ENCODE measurements at places on chromosomes 16 and 17.

DNA sequence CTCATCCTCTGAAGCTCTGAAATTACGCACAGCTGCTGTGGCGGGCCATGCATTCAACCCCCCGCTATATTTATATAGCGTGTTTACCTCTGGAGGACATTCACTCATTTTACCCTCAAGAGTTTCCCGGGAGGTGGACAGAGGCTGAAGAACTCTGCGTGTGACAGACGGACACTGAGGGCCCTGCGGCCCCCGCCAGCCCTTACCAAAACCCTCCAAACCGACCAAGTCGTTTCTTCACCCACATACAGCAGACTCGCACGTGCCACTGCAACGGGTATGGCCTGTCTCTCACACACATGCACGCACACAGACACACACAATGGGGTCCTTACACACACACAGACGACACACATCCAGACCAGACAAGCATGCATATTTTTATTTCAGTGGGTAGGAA, 216.4 kb upstream of the FOXF1 start:
- DNase-seq = no peak

- DNase-seq = no peak
Measured at GRCh38 chr16:67648088-67648763, 3.3 kb downstream of the CARMIL2 start.

- no peak for DNase-seq
Measured at GRCh38 chr16:84876873-84877606, 57.3 kb downstream of the CRISPLD2 start.

DNA sequence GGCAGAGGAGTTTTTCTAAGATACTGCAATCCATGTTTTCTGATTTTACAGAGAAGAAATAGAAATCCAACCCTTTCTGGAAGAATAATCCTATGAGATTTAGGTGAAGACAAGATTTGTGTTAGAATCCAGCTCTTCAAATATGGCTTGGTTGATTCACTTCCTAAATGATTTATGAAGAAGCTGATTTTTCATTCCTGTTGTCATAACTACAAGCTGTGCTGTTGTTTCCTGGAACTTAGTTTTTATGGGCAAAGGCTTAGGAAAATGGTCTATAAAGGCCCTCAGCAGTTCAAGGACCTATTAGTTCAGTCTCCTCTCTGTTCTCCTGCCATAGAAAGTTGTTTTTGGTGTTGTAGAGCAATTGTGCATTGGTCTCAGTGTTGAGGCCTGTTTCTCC, 174.2 kb upstream of the FAM20A start:
- peak; percentile 36 for DNase-seq

GRCh38 chr17:57834146-57834741, 15.6 kb downstream of the MRPS23 start:
- DNase-seq = no peak

- no peak for DNase-seq
Measured at GRCh38 chr17:50365649-50366393, 7.2 kb downstream of the MRPL27 start.

GRCh38 chr17:9024497-9024896, 3.2 kb downstream of the NTN1 start:
- no peak for DNase-seq

- DNase-seq = no peak
Measured at GRCh38 chr17:57302690-57303465, 46.6 kb downstream of the MSI2 start.

GRCh38 chr17:32626379-32626791, 139.6 kb downstream of the CDK5R1 start:
- no peak for DNase-seq

GRCh38 chr17:68080411-68081150, 45.0 kb downstream of the KPNA2 start:
- DNase-seq = no peak

DNA sequence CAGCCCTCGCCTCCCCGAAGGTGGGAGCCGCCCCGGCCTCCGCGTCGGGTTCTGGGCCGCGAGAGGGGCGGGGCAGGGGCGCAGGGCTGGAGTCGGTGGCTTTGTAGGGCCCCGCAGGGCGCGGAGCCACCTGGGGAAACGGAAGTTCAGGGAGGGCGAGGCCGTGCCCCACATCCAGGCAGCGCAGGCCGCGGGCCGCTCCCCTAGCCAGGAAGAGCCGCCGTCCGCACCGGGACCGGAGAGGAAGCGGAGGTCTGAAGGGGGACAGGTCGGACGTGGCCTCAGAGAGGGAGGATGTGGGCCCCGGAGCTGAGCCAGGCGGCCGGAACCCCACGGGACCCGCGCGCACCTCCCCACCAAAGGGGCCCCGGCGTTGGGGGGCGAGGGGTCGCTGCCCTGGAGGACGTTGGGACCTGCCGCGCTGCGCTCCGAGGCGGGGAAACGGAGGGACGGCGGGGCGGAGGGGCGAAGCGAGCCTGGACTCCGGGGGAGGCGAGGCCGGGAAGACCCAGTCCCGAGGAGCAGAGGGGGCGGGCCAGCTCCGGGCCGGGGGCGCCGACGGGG, 482 bp upstream of the SLC16A3 start:
- no peak for DNase-seq

DNA sequence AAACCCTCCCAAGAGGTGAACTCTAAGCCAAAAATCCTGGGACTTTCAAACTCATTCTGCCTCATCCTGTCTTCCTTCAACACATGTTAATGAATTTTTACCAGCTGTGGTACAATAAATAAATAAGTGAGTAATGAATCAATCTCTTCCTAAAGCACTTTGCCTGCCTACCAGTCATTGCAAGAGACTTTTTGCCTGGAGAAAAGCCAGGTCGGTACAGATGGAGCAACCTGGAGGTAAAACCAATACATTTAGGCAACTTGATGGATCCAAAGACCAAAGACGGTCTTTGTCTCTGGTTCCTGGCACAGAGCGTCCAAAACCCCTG, 324.2 kb downstream of the PMP22 start:
- DNase-seq = no peak

DNA sequence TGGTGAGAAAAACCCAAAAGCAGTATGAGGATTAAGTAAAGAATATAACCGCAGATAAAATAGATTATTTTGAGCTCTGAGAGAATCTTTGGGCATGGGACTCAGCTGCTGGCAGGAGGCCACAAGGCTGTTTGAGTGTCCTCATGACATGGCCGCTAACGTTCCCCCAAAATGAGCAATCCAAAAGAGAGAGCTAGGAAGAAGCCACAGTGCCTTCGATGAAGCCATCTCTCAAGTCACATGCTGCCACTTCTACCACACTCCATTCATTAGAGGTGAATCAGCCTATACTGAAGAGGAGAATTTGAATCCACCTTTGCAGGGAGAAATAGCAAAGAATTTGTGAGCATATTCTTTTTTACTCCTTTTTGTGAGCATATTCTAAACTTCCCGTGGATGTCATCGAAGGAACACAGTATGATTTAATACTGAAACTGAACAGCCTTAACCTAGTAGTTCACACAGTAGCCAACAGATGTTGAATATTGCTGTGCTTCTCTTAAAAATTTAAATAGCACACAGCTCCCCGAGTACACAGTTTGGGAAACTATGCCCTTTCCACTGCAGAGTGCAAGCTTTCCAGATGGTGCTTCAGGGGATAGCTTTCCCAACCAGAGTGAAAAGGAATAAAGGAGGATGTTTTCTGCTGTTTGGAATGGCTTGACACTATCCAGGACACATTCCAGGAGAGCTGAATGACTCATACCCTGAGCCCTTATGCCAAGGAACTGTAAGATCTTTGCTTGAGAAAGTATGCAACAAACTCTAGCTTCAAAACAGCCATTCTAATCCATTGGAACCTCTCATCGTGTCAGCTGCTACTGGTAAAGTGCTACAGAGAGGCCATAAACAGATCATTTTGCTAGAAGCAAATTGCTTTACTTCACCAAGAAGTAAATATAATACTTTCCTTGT, 33.9 kb downstream of the ANKFY1 start:
- DNase-seq = peak; percentile 94

DNA sequence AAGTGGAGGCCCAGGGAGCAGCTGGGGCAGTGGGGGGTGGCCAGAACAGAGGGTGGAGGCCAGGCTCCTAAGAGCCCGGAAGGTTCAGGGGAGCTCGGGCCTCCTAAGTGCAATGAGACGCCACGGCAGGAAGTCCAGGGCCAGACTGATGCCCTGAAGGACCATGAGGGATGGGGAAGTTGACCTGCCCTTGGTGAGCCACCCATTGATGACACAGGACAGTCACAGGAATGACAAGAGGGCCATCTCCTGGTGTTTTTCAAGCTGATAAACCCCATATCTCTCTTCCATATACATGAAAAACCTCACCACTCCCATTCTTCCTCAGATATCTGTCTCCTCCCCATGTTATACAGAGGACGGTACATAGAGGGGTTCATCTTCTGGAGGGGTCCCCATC, 5.8 kb upstream of the MRPL58 start:
- DNase-seq = no peak

- DNase-seq = no peak
Measured at GRCh38 chr17:78269955-78270381, 38.5 kb downstream of the TMEM235 start.

- no peak for DNase-seq
Measured at GRCh38 chr16:19923396-19923795, 38.7 kb upstream of the GPRC5B start.

GRCh38 chr16:24771779-24772157, 42.3 kb downstream of the TNRC6A start:
- peak; percentile 44 for DNase-seq

DNA sequence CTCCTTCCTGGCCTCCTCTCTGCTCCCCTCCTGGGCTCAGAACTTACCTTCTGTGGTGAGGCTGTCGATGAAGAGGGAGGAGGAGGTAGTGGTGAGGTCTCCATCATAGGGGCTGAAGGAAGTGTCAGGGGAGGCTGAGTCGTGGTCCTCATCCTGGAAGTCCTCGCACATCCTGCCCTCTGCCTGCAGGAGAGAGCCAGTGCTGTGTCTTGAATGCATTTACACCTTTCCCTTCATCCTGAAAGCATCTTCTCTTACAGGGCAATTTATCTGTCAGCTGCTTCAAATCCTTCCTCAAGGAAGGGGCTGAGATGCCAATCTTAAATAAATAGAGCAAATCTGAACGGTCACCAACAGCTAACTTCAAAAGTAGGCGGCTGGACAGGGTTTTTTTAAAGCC, 73.6 kb downstream of the PLXDC1 start:
- no peak for DNase-seq

GRCh38 chr16:23895052-23895451, 59.3 kb downstream of the PRKCB start:
- DNase-seq = no peak

- no peak for DNase-seq
Measured at GRCh38 chr17:69581061-69581961, 166.8 kb downstream of the MAP2K6 start.

DNA sequence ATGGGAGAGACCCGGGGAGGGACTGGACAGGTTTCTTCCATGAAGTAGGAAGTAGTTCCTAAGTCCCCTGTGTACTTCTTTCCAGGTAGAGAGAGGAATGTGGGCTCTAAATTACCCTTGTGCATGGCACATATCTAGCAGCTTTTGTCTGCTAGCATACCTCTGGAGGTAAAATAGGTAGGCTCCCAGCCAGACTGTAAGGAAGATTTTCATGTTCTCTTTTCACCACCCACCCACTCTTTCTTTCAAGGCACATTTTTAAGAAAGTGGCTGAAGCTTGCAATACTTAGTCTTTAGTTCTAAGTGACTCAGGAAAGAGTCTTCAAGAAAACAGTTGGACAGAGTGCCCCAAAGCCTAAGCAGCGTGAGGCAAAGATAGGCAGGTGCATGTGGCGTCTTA, 9.2 kb downstream of the MINK1 start:
- no peak for DNase-seq

- no peak for DNase-seq
Measured at GRCh38 chr16:19960183-19960582, 75.5 kb upstream of the GPRC5B start.

DNA sequence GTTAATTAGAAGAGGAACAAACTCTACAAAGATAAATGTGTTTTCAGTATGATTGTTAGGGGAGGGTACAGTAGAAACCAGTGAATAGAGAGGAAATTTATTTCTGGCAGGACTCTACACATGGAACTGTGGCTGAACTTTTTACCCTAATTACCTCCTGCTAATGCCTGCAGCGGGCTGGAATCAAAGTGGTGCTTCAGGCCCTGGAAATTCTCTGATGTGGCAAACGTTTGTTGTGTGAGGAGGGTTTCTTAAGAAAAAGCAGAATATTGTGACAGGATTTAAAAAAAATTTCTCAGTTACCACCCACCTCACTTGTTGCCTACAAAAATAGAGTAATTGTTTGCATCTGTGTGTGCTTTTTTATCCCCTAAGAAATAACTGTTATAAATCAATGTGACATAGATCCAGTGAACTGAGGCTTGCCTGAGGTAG, 154.5 kb downstream of the BCAS3 start:
- peak; percentile 12 for DNase-seq

- no peak for DNase-seq
Measured at GRCh38 chr16:54051821-54052220, 234.8 kb downstream of the IRX3 start.

DNA sequence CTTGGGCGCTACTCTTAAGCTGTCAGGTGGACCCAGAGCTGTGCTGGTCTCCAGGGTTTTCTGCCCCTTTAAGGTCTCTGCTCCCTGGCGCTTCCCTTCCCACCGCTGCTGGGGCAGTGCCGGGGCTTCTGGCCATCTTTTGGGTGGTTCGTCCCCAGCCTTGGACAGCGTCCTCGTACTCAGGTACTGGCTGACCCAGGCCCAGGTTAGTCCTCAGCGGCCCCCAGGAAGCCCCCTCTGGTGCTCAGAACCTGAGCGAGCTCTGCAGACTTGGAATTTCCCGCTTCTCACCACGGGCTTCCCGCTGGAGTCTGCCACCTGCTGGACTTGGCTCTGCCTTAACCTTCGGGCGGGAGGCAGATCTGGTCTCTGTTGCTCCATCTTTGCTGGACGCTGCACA, 94.1 kb upstream of the ZNF750 start:
- peak; percentile 14 for DNase-seq

GRCh38 chr17:49676276-49676868, 1.5 kb downstream of the SPOP start:
- peak; percentile 63 for DNase-seq

- DNase-seq = no peak
Measured at GRCh38 chr16:87080571-87081167, 236.5 kb downstream of the C16orf95 start.

DNA sequence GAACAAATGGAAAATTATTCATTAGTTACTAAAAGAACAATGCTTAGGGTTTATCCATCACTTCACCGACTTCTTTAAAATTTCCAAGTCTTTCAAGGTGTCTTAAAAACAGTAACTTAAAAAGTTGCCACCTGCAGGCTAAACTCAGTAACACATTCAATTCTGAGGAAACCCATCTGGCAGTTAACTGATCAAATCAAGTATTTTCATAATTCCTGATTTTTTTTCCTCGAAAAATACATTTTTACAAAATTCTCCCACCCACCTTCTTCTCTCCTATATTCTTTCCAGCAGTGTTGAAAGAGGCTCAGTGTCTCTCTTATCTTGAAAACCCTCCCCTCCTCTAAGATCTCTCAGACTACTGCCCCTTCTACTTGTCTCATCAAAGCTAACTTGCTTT, 29.9 kb downstream of the PARN start:
- DNase-seq = peak; percentile 67

- peak; percentile 54 for DNase-seq
Measured at GRCh38 chr16:85312642-85313525, 200.6 kb upstream of the CIBAR2 start.

- no peak for DNase-seq
Measured at GRCh38 chr16:57903656-57904055, 67.3 kb downstream of the CNGB1 start.

GRCh38 chr16:59887856-59888255, 1153.7 kb upstream of the GOT2 start:
- no peak for DNase-seq

All from choroid plexus epithelial cell (primary cell).